DMS79 (cell line): ENCODE measurements at places on chromosomes 6 and 20.
A peak's percentile ranks its signal among the peaks of the same experiment; 100 is the strongest.

- DNase-seq, result no peak
These were observed 49.8 kb downstream of the MYB start for GRCh38 chr6:135230711-135231468.

DNA sequence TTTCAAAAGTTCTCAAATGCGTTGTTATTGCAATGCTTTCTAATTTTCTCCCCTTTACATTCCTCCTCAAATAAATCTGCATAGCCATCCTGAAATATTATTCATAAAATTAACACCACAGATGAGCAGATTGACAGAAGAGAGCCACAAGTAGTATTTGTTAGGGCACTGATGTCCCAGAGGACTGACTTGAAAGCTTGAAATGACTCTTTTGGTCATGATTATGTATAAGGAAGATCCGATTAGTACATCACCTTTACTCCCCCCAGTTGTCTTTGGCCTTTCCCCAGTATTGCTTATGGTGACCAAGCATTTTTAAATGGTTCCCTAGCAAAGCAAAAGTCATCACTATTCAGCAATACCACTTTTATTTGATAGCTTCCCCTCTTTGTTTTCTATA, 187.6 kb downstream of the ADAT2 start:
- no peak for DNase-seq

DNA sequence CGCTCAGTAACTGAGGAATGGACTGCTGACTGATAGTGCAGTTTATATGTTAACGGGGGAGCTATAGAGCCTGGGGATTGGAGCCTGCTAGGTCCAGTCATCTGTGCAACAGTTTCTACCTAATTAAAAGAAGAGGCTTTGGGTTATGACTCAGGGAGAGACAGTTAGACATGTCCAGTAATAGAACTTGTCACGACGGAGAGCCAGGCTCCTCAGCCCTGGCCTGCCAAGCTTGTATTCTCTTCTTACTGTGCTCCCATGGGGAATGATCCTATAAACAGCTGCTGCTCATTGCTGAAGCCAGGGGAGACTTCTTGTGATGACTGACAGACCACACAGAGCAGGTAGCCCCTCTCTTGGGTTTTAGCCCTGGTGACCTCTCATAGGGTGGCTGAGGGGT, 69.3 kb downstream of the SYNJ2 start:
- no peak for DNase-seq

- peak; percentile 79 for DNase-seq
These were observed 11.8 kb downstream of the CPNE5 start for GRCh38 chr6:36827261-36828079.

GRCh38 chr20:5143851-5144250, 17.0 kb downstream of the CDS2 start:
- no peak for DNase-seq

DNA sequence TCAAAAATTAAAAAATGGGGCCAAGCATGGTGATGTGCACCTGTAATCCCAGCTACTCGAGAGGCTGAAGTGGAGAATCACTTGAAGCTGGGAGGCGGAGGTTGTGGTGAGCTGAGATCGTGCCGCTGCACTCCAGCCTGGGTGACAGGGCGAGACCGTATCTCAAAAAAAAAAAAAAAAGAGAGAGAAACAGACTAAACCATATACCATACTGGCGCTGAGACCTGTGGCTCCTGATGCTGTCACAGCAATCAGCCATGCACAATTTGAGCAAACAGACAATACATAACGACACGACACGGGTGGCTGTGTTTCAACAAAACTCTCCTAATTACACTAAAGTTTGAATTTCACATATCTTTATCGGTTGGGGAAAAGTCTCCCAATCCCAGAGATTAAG, 14.9 kb upstream of the CBFA2T2 start:
- DNase-seq, result peak; percentile 14

- DNase-seq, result no peak
These were observed 1.5 kb upstream of the SRMS start for GRCh38 chr20:63549019-63549418.

GRCh38 chr6:1247056-1247455, 64.8 kb upstream of the FOXQ1 start:
- DNase-seq, result no peak

DNA sequence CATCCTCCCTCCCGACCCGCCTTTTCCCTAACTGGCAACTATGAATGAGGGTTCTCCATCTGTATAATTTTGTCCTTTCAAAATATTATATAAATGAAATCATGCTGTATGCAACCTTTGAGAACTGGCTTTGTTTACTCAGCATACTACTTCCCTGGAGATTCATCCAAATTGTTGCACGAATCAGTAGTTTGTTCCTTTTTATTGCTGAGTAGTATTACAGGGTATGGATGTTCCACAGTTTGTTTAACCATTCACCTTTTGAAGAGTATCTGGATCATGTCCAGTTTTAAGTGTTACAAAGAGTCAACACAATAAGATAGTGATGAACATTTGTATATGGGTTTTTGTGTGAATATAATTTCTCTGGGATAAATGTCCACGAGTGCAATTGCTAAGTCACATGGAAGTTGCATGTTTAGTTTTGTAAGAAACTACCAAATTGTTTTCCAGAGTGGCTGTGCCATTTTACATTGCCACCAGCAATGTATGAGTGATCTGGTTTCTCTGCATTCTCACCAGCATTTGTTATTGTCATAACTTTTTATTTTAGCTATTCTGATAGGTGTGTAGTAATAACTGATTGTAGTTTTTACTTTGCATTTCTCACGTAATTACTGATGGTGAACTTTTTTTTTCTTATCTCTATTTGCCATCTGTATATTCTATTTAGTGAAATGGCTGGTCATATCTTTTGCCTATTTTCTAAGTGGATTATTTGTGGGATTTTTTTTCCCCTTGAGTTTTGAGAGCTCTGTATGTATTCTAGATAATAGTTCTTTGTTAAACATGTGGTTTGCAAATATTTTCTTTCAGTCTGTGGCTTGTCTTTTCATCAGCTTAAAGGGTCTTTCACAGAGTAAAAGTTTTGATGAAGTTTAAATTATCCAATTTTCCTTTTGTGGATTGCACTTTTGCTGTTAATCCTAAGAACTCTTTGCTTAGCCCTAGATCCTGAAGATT, 14.4 kb upstream of the RNF24 start:
- no peak for DNase-seq

DNA sequence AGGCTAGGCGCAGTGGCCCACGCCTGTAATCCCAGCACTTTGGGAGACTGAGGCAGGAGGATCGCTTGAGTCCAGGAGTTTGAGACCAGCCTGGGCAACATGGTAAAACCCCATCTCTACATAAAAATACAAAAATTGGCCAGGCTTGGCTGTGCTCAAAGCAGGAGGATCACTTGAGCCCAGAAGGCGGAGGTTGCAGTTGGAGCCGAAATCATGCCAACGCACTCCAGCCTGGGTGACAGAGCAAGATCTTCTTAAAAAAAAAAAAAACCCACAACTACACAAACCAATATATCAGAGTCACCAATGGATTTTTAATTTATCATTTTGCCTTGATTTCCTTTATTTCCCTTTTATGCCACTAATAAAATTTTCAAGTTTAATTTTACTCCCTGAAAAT, 9.3 kb downstream of the MAP3K5 start:
- no peak for DNase-seq

DNA sequence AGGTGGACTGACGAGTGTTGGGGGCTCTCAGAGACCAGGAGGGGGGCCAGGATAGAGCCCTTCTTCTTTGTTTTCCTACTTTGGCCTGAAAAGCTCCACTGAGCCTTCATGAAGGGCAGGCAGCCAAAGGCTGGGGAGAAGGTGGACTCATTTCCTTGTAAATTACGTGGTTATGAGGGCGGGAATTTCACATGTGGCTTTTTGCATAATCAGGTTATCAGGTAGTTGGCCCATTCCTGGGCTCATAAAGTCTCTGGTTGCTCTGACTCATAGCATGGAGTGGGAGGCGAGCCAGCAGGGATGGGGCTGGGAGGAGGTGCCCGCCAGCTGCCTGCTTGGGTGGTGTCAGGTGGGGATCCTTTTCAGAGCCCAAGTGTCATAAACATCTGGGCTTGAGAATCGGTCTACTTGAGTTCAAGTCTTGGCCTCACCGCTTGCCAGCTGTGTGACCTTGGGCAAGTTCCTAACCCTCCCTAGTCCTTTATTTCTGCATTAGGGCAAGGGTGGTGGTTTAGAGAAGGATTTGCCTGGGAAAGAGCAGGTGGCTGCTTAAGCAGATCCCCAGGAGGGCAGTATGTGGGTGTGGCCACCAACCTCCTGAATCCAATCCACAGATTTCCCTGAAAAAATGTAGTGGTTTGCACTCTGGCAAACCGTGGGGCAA, 26.5 kb upstream of the RNF24 start:
- peak; percentile 63 for DNase-seq

- no peak for DNase-seq
These were observed 59.3 kb downstream of the BCKDHB start for GRCh38 chr6:80165819-80166218.

DNA sequence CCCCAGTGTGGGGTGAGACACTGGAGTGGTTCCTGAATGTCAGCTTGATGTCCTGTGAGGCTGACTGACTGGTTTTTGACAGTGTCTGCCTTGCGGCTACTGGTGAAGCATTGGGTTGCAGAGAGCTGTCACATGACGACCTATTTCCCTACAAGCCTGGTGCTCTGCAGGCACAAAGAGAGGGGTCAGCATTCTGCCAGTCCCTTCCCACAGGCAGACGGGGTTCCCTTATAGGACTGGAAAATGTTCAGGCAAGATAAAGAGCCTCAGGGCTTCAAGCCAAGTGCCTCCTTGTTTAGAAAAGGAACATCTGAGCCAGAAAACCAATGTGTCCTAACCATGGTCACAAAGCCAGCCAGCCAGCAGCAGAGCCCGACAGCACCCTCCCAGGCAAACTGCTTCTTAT, 11.0 kb downstream of the LY86 start:
- no peak for DNase-seq

- DNase-seq, result no peak
These were observed 10.7 kb downstream of the MAPK14 start for GRCh38 chr6:36038120-36038876.

DNA sequence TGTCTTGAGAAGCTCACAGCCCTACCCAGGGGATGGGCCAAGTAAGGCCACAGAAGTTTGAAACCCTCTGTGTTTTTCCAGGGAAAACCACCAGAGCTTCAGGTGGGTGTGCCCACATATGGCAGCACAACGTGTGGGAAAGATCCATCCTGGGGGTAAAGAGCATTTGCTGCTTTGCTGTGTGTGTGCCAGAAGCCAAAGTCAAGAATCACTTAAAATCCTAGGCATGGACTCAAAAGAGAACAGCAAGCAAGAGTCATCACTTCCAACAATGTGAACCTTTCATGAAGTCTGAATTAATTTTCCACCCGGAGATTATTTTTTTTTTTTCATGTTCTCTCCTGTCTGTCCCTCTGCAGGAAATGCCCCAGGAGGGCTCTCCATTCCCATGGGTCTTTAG, 308.2 kb upstream of the SGK1 start:
- no peak for DNase-seq
